ENCODE measurements at places on chromosomes 4 and X. TPM values are rescaled to one million over a fixed set of nuclear protein-coding genes. Genes with fewer than 3 reads are reported as not detected.

USP27X gene
- total RNA-seq: 2.5 TPM

- no peaks in the 10 kb centered on the region for H3K4me1 ChIP-seq
- H3K4me3 ChIP-seq: no peak overlapping the region
- H3K36me3 ChIP-seq: no peaks in the 10 kb centered on the region
- DNase-seq: no peak
Observed at GRCh38 chr4:86898562-86898961, 6.3 kb upstream of the C4orf36 start.

- no peaks in the 10 kb centered on the region for H3K36me3 ChIP-seq
- no peaks in the 10 kb centered on the region for H3K4me1 ChIP-seq
- peak; percentile 62 for DNase-seq
- no peak overlapping the region for H3K27ac ChIP-seq
Observed at GRCh38 chr4:139214039-139214534, 37.1 kb upstream of the ELF2 start.

- H3K4me1 ChIP-seq: no peaks in the 10 kb centered on the region
- no peaks in the 10 kb centered on the region for H3K27me3 ChIP-seq
- H3K36me3 ChIP-seq: no peaks in the 10 kb centered on the region
- DNase-seq: no peak
- H3K27ac ChIP-seq: no peak overlapping the region
- H3K4me3 ChIP-seq: no peak overlapping the region
Observed at GRCh38 chr4:168864821-168865541, 145.1 kb downstream of the CBR4 start.

- H3K4me1 ChIP-seq: no peaks in the 10 kb centered on the region
- H3K27me3 ChIP-seq: no peaks in the 10 kb centered on the region
- peak overlapping the region; percentile 98 for H3K27ac ChIP-seq
- peak; percentile 51 for DNase-seq
- no peaks in the 10 kb centered on the region for H3K36me3 ChIP-seq
- H3K4me3 ChIP-seq: peak overlapping the region; percentile 94
Observed at GRCh38 chrX:47218920-47219815, 687 bp downstream of the CDK16 start.

GRCh38 chr4:30962939-30963338 is 242.8 kb downstream of the PCDH7 start:
- no peaks in the 10 kb centered on the region for H3K4me1 ChIP-seq
- no peak for DNase-seq
- H3K27ac ChIP-seq: no peak overlapping the region
- H3K27me3 ChIP-seq: no peaks in the 10 kb centered on the region
- H3K36me3 ChIP-seq: no peaks in the 10 kb centered on the region

- H3K4me1 ChIP-seq: no peaks in the 10 kb centered on the region
- no peaks in the 10 kb centered on the region for H3K27me3 ChIP-seq
- H3K36me3 ChIP-seq: no peaks in the 10 kb centered on the region
- H3K4me3 ChIP-seq: no peak overlapping the region
Observed at GRCh38 chr4:42672359-42673081, 15.6 kb upstream of the ATP8A1 start.

DNA sequence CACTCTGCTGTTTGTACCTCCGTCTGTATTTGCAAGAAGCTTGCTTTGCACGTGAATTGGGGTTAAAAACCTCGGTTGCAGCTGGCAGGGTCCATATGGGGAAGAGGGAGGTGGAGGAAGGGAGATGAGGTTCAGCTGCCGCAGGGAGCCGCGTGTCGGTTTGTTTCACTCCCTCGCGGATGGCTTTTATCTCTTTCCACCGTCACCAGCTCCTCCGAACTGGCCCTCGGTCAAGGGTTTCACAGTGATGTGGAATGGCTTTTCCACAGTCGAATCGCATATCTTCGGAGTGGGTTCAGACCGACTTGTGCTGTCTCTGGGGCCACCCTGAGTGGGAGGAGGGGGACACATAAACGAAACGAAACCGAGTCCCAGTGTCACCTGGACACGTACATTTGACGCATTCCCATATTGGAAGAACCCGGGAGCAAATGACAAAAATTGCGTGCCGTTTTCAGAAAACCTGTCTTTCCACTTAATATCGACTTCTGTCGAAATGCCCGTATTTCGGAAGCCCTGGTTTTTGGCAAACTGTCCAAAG is 929 bp downstream of the ZBTB33 start:
- H3K27ac ChIP-seq: peak overlapping the region; percentile 85
- H3K27me3 ChIP-seq: no peaks in the 10 kb centered on the region
- H3K36me3 ChIP-seq: no peaks in the 10 kb centered on the region
- no peak for DNase-seq
- H3K4me3 ChIP-seq: peak overlapping the region; percentile 69

FAM114A1 gene
- total RNA-seq: 52.2 TPM

- H3K4me3 ChIP-seq: no peak overlapping the region
- H3K4me1 ChIP-seq: peaks cover 8% of the 10 kb centered on the region
- H3K27me3 ChIP-seq: no peaks in the 10 kb centered on the region
- peak overlapping the region; percentile 74 for H3K27ac ChIP-seq
- no peaks in the 10 kb centered on the region for H3K36me3 ChIP-seq
Observed at GRCh38 chrX:129769467-129770154, 10.1 kb upstream of the SASH3 start.

DNA sequence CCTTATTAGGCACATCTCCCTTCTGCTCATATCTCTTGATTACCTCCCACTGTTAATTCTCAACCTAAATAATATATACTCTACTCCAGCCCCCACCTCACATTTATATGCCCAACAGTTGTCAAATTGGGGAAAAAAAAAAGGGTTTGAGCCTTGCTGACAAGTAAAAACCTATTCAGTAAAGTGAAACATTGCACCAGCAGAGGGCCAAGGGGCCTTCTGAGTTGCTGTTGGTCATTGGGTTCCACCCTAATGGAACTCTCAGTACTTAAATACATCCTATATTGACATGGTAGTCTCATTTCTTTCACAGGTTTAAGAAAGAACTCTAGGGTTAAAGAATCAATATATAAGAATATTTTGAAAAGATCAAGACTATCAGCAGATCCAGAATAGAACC is 362.2 kb downstream of the SMARCA1 start:
- H3K36me3 ChIP-seq: no peaks in the 10 kb centered on the region
- DNase-seq: no peak
- no peaks in the 10 kb centered on the region for H3K4me1 ChIP-seq
- H3K4me3 ChIP-seq: no peak overlapping the region
- H3K27me3 ChIP-seq: no peaks in the 10 kb centered on the region

- H3K27ac ChIP-seq: no peak overlapping the region
- H3K36me3 ChIP-seq: no peaks in the 10 kb centered on the region
- no peak overlapping the region for H3K4me3 ChIP-seq
- no peaks in the 10 kb centered on the region for H3K4me1 ChIP-seq
- DNase-seq: peak; percentile 36
- H3K27me3 ChIP-seq: no peaks in the 10 kb centered on the region
Observed at GRCh38 chr4:1405636-1406393, 427 bp downstream of the NKX1-1 start.

GRCh38 chr4:3271131-3271530 is 21.7 kb upstream of the RGS12 start:
- H3K4me3 ChIP-seq: no peak overlapping the region
- DNase-seq: no peak
- H3K27me3 ChIP-seq: no peaks in the 10 kb centered on the region
- no peaks in the 10 kb centered on the region for H3K36me3 ChIP-seq
- H3K4me1 ChIP-seq: no peaks in the 10 kb centered on the region

DNA sequence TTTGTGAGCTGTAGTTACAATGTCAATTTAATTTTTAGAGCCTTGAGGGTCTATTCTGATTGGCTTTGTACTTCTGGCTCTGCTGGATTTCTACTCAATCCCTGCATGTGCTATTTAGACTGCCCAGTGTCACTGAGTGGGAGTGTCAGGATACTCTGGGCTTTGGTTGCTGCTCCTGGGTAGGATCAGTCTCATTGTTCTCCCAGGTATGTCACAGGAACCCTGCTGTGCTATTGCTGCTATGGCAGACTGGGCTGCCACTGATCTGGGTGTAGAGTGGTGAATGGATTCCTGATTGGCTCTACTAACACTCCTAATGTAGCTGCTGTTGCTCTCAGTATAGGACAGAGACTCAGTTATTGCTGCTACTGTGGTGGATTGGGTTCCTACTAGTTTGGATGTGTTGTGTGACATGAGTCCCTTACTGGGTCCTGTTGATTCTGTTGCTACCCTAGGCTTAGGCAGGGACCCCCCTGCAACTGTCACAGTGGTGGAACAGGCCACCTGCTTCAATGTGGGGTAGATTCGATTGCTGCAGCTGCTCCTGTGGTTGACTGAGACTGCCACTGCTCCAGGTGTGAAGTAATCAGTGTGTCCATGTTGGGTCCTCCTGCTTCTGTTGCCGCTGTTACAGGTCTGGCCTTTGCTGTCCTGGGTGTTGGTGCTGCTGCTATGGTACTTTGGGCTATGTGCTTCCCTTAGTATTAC is 707.8 kb upstream of the AMOT start:
- no peaks in the 10 kb centered on the region for H3K27me3 ChIP-seq
- no peak overlapping the region for H3K4me3 ChIP-seq
- no peak for DNase-seq
- H3K27ac ChIP-seq: no peak overlapping the region

ZMAT1 gene
- 5.2 TPM for total RNA-seq

- no peak overlapping the region for H3K4me3 ChIP-seq
- no peaks in the 10 kb centered on the region for H3K36me3 ChIP-seq
- H3K27me3 ChIP-seq: no peaks in the 10 kb centered on the region
- H3K27ac ChIP-seq: no peak overlapping the region
- DNase-seq: no peak
Observed at GRCh38 chrX:32798990-32799389, 412.4 kb downstream of the DMD start.

GRCh38 chr4:10135260-10135659 is 18.7 kb upstream of the WDR1 start:
- no peak for DNase-seq
- H3K27ac ChIP-seq: no peak overlapping the region
- no peaks in the 10 kb centered on the region for H3K36me3 ChIP-seq
- H3K27me3 ChIP-seq: no peaks in the 10 kb centered on the region

AKAP14 gene
- not detected for total RNA-seq

DNA sequence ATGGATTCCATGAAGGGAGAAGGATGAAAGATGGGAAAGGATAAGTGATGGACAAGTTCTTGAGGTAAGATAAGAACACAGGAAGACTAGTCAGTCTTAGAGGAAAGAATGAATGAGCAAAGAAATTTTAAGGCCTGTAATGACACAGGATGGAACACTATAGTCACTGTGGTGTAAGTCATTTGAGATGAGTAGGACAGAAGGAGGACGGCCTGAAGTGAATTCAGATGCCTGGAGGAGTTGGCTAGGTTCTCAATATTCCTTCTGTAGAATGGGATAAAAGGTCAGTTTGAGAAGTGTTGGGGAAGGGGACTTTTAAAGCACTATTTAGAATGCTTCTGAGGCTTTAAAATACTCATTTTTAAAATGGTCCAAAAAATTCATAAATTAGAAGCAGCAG is 3.9 kb downstream of the MSMO1 start:
- no peaks in the 10 kb centered on the region for H3K4me1 ChIP-seq
- H3K4me3 ChIP-seq: no peak overlapping the region
- no peak overlapping the region for H3K27ac ChIP-seq
- peaks cover 8% of the 10 kb centered on the region for H3K36me3 ChIP-seq
- no peaks in the 10 kb centered on the region for H3K27me3 ChIP-seq
- DNase-seq: no peak

GRCh38 chr4:123109139-123109538 is 186.7 kb upstream of the NUDT6 start:
- DNase-seq: no peak
- H3K4me1 ChIP-seq: no peaks in the 10 kb centered on the region

NDST4 gene
- total RNA-seq: not detected

- no peak overlapping the region for H3K4me3 ChIP-seq
- H3K36me3 ChIP-seq: no peaks in the 10 kb centered on the region
- DNase-seq: peak; percentile 52
- no peak overlapping the region for H3K27ac ChIP-seq
- no peaks in the 10 kb centered on the region for H3K4me1 ChIP-seq
Observed at GRCh38 chr4:183986971-183987946, 82.2 kb downstream of the STOX2 start.

TAF7L gene
- not detected for total RNA-seq

DNA sequence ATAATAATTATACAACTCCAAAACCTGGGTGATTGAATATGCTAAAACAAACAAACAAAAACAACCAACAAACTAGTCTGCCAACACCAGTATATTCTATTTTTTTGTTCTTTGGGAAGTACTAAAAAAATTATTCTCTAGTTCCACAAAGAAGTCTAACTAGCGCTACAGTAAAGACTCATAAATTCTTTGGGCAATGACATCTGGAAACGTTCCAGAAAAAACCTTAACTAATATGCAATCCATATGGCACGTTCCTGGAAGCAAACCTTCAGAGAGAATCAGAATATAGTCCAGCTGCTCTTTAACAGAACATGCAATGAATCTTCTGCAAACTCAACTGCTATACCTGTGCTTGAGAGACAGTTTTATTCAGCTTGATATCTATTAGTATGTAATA is 500.1 kb downstream of the TRAM1L1 start:
- H3K4me3 ChIP-seq: no peak overlapping the region
- no peaks in the 10 kb centered on the region for H3K36me3 ChIP-seq
- DNase-seq: no peak
- no peaks in the 10 kb centered on the region for H3K27me3 ChIP-seq
- H3K27ac ChIP-seq: no peak overlapping the region

GRCh38 chr4:22676063-22676462 is 16.7 kb upstream of the GBA3 start:
- DNase-seq: no peak
- H3K27me3 ChIP-seq: no peaks in the 10 kb centered on the region
- no peaks in the 10 kb centered on the region for H3K36me3 ChIP-seq
- H3K27ac ChIP-seq: no peak overlapping the region
- H3K4me1 ChIP-seq: no peaks in the 10 kb centered on the region

GRCh38 chrX:47864785-47865184 is 28.1 kb downstream of the ZNF81 start:
- H3K4me3 ChIP-seq: no peak overlapping the region
- DNase-seq: no peak
- H3K36me3 ChIP-seq: no peaks in the 10 kb centered on the region
- H3K27ac ChIP-seq: no peak overlapping the region
- H3K27me3 ChIP-seq: no peaks in the 10 kb centered on the region
- no peaks in the 10 kb centered on the region for H3K4me1 ChIP-seq

GRCh38 chr4:139458999-139459398 is 5.1 kb downstream of the RAB33B start:
- no peak overlapping the region for H3K4me3 ChIP-seq
- H3K27me3 ChIP-seq: no peaks in the 10 kb centered on the region
- peaks cover 41% of the 10 kb centered on the region for H3K4me1 ChIP-seq
- no peak overlapping the region for H3K27ac ChIP-seq
- H3K36me3 ChIP-seq: no peaks in the 10 kb centered on the region

Measured in Peyer's patch (tissue), 4 donors.